ENCODE measurements at places on chromosomes 2 and 18.
A peak's percentile ranks its signal among the peaks of the same experiment; 100 is the strongest.

DNA sequence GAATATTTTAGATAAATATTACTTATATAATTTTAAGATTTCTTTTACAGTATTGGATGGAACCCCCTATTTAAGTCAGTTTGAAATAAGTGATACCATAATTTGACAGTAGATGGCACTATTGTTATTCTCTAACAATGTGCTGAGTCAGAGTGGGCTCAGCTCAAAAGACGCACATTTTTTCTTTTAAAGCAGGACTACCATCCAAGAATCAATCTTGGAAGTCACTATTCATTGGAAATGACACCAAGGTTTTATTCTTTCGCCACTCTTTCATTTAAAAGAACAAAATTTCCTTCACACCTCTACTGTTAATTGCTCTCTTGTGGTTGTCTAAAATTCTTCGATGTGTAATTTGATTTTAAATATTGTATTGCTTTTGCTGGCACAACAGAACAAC is 32.6 kb upstream of the SPAG16 start:
- DNase-seq = peak; percentile 45

DNA sequence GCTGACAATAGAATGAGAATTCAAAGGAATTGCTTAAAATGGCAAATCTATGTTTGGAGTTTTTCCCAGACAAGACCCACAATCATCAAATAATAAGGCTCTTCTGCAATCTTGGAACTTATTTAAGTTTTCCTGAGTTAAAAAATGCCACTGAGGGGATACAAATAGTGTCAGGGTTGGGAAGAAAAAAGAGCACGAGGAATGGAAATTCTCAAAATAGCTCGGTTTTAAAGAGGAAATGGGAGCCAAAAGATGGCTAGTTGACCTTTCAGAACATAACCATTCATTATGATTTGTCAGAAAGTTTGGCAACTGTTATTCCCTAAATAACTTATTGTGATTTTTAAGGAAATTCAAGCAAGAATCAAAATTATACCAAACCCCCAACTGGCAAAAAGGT is 127.7 kb downstream of the RAPGEF4 start:
- no peak for DNase-seq

DNA sequence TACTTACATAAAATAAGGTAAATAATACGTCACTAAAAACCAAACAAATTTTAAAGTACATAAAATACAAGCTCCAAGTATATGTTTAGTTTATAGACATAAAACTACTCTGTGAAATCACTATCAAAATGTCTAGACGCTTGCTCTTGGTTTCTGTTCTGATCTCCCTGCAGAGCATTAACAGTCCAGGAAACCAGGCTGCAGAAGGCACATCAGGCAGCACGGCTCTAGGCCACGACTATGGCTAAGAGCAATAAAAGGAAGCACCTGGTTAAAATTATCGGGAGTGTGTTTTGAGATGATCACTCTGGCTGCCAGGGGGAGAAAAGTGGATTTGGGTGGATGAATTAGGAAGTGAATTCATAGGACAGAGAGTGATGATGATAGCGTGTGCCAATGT is 196.0 kb upstream of the SPHKAP start:
- no peak for DNase-seq

DNA sequence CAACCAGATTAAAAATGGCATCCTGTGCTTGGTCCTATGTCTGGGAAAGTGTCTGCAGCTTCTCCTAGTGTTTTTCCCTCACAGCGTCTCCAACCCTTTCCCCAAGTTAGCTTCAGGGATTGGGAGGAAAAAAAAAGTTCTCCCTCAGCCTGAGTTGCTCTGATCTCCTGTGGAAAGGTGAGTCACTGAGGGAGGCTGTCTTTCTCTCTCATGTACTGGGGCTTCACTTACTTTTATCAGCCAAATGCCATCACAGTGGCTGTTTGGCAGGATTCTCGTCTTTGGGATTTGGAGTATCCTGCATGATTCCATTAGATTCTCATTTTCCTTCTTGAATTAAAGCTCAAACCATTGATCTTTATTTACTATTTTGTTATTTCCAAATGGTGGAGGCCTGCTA is 18.1 kb downstream of the GTF2A1L start:
- no peak for DNase-seq

GRCh38 chr2:120625865-120626560 is 109.7 kb upstream of the GLI2 start:
- no peak for DNase-seq

- DNase-seq = no peak
Observed at GRCh38 chr2:192190474-192190873, 4.3 kb downstream of the TMEFF2 start.

Measured in iPS DF 6.9 (cell line).